ENCODE measurements at places on chromosomes 3 and 15.

DNA sequence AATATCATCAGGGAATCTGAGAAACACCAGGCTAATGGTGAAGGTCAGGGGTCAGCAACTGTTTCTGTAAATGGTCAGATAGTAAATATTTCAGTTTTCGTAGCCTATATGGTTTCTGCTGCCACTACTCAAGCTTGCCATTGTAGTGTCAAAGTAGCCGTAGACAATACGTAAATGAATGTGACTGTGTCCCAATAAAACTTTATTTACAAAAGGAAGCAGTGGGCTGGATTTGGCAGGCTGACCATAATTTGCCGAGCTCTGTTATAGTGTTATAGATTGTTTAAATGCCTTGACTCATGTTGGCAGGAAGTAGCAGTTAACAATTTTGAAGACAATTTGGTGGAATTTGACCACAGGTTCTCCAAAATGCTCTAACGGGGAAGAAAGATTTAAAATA is 548.2 kb downstream of the FOXP1 start:
- peak; percentile 53 for DNase-seq

- no peak for DNase-seq
Observed at GRCh38 chr3:179973931-179974361, 62.8 kb downstream of the PEX5L start.

DNA sequence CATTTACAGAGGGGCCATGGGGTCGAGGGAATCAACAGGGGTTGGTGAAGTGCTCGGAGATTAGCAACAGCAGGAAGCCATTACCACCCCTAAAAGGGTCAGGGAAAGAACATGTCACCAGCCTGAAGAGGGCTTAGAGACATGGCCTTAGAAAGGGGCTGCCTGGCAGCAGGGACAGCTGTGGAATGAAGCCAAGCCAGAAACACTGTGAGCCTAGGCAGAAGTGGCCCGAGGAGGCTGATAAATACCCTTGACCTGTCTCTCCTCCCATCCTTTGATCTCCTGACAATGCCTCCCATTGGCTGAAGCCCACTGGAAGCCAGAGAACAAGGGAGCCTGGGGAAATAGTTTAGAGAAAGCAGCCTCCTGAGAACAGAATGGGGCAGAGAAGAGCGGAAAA is 31.4 kb downstream of the GPD1L start:
- DNase-seq, result no peak

- no peak for DNase-seq
Observed at GRCh38 chr15:60376677-60377095, 21.1 kb downstream of the ANXA2 start.

DNA sequence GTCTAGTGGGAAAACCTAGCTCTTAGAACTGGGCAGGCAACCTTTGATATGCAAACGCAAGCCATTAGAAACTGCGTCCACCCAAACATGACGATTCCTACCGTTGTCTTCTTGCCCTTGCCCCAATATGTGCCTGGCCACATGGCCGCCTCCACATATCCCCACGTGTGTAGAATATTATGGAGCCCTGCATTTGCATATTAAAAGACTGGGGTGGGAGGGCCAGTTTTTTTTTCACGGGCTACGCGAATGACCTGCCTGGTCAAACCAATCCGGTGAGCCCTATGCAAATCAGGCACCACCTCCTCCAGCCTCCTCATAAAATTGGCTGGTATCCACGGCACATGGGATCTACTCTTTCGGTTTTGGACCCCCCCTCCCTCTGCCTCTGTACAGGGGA is 381.0 kb upstream of the RGMA start:
- DNase-seq, result no peak

- no peak for DNase-seq
Observed at GRCh38 chr15:88985547-88986393, 72.6 kb upstream of the MFGE8 start.

DNA sequence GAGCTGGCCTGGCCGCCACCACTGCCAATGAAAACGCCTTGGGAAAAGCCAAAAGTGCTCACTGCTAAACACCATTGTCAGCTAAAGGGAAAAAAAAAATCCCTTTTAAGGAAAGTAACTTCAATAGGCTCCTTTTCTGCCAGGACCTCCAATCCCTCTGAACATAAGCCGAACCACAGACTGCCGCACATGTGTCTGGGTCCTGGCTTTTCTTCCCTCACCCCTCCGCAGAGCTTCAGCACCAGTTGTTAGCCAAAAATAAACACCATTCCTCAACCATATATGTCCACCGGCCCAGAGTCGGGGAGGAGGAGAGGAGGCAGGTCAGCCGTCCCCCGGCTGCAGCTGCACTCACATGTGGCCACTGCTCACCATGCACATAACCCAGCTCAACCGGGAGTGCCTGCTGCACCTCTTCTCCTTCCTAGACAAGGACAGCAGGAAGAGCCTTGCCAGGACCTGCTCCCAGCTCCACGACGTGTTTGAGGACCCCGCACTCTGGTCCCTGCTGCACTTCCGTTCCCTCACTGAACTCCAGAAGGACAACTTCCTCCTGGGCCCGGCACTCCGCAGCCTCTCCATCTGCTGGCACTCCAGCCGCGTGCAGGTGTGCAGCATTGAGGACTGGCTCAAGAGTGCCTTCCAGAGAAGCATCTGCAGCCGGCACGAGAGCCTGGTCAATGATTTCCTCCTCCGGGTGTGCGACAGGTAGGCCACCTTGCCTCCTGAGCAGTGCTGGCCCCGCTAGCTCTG is at the start of gene FBXL22:
TSS of gene FBXL22 (plus strand) at position 350 of the 753 bp plus-strand sequence. CDS start at position 356, 6 bp downstream.
- no peak for DNase-seq

DNA sequence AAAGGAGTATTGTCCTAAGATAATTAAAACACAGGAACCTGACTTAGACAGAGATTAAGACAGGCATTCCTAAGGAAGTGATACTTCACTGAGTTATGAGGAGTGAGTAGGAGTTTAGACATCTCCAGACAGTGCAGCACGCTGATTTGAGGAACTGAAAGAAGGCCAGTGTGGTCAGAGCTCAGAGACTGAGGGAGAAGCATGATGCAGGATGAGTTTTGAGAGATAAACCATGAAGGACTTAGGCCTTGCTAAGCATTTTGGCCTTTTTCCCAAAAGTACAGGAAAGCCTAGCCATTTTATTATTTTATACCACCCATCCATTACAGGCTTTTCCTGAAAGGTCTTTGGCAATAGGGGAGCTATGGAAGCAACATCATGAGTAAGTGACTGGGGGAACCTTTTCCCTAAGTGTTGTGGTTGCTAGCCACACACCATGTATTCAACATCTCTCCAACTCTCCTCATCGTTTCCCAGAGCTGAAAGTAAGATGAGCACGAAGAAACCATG is 375.6 kb upstream of the TPRG1 start:
- peak; percentile 96 for DNase-seq

GRCh38 chr3:184261270-184261853 is at the start of gene CAMK2N2:
TSS of gene CAMK2N2 (minus strand) at chr3:184261553. CDS start at chr3:184261285, 268 bp downstream.
- DNase-seq, result no peak

- DNase-seq, result peak; percentile 32
Observed at GRCh38 chr3:48034000-48034516, 17.8 kb upstream of the MAP4 start.

GRCh38 chr3:100606894-100607512 is 2.4 kb upstream of the ADGRG7 start:
- DNase-seq, result no peak

DNA sequence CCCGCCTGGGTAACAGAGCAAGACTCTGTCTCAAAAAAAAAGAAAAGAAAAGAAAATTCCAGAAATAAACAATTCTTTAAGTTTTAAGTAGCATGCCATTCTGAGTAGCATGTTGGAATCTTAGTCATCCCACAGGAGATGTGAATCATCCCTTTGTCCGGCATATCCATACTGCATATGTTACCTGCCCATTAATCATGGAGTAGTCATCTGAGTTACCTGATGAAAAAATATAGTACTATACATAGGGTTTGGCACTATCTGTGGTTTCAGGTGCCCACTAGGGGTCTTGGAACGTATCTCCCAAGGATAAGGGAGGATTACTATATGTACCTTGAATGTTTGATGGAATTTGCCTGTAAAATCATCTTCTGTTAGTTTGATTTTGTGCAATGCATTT is 6.3 kb upstream of the CCR4 start:
- DNase-seq, result no peak

GRCh38 chr3:10955711-10956453 is 36.7 kb upstream of the SLC6A1 start:
- no peak for DNase-seq

DNA sequence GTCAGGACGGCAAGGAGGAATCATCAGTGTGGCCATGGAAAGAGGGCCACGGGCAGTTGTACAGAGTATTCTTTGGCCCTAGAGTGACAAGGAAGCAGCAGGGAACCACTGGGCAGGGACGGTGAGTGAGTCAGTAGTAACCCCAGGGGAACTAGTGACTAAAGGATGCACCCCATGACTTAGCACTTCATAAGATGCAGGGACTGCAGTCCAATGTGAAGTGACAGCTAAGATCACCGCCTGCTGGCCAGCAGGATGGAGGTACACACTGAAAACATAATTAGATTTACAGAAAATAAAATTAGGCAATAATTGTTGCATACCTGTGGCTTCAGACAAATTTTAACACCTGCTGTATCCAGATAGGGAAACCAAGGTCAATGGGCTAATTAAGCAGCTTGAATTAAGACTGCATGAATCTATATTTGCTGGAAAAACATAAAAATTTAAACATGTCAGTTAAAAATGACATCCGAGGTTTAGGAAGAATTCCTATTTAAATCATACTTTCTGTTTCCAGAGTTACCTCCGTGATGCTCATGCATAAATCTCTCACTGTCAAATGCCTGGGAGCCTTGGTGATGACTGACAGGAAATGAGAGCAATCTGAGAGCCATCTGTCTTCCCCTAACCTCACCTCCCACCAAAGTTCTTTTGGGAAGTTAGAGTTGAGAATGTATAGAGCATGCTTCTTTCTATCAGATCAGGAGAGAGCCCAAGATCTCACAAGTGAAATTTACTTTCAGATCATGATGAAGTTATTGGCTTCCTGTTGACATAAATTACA is 56.5 kb downstream of the DCLK3 start:
- DNase-seq, result no peak

DNA sequence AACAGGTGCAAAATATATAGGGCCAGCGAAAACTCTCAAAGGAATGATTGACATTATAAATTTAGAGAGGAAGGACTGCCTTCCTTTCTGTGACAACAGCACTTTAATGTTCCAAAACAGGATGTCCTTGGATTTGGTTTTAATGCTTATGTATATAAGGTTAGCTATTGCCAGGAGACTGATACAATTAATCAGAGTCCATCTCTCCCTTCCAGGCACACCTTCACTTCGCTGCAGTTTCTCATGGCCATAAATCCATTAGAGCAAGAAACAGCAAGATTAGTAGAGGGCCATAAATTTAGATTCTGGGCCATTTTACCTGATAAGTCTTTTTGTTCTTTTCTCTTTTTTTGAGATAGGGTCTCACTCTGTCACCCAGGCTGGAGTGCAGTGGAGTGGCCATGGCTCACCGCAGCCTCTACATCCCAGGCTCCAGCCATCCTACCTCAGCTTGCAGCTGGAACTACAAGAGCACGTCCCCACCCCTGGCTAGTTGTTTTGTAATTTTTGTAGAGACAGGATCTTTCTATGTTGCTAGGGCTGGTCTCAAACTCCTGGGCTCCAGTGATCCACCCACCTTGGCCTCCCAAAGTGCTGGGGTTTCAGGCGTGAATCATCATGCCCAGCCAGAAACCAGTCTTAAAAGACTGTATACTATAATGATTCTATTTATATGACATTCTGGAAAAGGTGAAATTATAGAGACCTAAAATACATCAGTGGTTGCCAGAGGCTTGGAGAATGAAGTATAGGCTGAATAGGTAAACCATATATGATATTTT is 15.7 kb upstream of the TFRC start:
- no peak for DNase-seq

GRCh38 chr3:41190509-41191284 is 8.6 kb upstream of the CTNNB1 start:
- DNase-seq, result no peak

DNA sequence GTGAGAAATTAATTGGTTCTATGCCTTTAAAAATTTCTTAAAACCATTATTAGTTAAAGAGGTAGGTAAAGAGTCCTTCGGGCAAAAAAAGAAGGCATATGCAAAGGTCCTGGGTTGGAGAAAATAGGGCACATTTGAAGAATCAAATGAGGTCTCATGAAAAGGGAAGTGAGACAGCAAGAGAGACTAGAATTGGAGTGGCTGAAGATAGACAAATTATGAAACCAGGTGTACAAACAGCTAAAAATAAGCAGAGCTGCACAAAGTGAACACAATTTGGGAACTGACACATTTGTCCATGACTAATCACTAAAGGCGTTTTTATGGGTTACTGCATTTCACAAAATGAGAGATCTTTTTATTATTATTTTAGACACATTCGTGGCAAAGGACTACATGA is 581.2 kb downstream of the PYDC2 start:
- no peak for DNase-seq

DNA sequence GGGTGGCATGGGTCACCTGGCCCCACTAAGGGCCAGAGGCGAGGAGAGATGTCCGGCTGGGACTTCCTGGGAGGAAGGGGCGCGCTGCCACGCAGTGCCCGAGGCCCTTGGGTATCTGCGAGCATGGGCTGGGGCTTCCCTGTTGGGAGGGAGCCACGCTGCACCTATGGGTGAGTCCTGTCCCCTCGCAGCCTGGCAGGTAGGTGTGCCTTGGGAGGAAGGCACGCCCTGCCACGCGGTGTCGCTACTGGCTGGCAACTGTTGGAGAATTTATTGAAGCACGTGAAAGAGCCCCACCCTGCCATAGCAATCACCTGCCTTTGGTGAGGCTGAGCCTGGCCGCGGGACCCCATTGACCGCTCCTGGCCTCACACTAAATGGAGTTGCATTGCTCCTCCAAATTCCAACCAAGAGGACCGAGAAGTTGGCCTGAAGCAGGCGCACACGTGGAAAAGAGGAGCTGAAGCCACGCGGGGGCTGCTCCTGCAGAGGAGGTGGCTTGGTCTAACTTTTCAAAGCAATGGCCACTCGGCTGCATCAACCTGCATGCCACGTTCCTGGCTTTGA is 134.2 kb downstream of the TJP1 start:
- DNase-seq, result no peak

DNA sequence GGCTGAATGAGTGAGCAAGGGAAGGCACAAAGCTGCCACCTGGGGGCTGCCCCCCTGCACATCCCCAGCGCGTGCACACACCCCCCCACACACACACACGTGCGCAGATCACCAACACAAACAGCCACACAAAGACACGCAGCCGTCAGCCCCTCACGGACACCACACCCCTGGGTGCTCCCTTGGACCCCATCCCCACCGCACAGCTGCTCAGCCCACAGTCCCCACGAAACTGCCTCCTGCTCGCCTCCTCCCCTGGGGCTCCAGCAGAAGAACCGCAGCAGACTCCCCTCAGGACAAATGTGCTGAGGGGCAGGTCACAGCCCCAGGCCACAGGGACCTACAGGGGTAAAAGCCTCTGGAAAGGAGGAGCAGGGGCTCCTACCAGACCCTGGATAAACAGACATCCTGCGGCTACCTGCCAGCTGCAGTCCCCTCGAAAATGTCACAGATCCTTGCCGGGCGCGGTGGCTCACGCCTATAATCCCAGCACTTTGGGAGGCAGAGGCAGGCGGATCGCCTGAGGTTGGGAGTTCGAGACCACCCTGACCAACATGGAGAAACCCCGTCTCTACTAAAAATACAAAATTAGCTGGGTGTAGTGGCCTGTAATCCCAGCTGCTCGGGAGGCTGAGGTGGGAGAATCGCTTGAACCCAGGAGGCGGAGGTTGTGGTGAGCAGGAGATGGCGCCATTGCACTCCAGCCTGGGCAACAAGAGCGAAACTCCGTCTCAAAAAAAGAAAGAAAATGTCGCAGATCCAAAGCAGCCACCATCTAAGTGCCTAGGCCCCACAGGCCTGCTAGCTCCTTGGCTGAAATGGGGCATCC is 6.5 kb downstream of the TWF2 start:
- DNase-seq, result no peak

- peak; percentile 88 for DNase-seq
Observed at GRCh38 chr3:66115858-66116654, 77.3 kb upstream of the MAGI1 start.

Measured in fibroblast of skin of left quadriceps (primary cell).